Left renal cortex interstitium (tissue), 4 donors: ENCODE measurements at places on chromosomes 4 and X. TPM values are rescaled to one million over a fixed set of nuclear protein-coding genes. Genes with fewer than 3 reads are reported as not detected.

Gene DEFB131A
- not detected for polyA plus RNA-seq

GRCh38 chrX:72715546-72715945 is 1.4 kb upstream of the PHKA1 start:
- no peak for DNase-seq

Gene MFAP3L
- polyA plus RNA-seq: 21.2 TPM

DNA sequence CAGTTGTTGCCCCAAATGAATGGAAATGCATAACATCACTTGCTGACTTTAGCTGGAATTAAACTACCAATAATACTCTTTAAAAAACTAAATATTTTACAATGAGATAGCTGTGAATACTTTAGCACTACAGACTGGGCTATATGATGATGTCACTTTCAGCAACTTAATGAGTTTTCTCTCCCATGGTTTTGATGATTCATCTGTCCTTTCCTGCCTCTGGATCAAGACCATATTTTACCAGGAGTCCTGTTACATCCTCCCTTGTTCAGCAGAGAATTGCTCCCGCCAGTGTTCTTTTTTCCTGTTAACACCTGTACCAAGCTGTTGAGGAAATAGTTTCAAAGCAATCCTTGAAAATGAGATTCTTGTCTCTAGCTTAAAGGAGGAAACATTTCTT is 543.0 kb downstream of the SPRY1 start:
- DNase-seq: no peak

GRCh38 chr4:4720646-4721045 is 138.8 kb upstream of the MSX1 start:
- DNase-seq: no peak

GRCh38 chr4:176358083-176358469 is 38.3 kb downstream of the SPCS3 start:
- DNase-seq: no peak

GRCh38 chr4:84977396-84977795 is 10.9 kb upstream of the WDFY3 start:
- no peak for DNase-seq

Gene PRR32
- polyA plus RNA-seq: not detected

GRCh38 chrX:132257116-132257515 is 37.9 kb upstream of the RAP2C start:
- no peak for DNase-seq
